ENCODE measurements at places on chromosomes 1 and 21.
A peak's percentile ranks its signal among the peaks of the same experiment; 100 is the strongest.

DNA sequence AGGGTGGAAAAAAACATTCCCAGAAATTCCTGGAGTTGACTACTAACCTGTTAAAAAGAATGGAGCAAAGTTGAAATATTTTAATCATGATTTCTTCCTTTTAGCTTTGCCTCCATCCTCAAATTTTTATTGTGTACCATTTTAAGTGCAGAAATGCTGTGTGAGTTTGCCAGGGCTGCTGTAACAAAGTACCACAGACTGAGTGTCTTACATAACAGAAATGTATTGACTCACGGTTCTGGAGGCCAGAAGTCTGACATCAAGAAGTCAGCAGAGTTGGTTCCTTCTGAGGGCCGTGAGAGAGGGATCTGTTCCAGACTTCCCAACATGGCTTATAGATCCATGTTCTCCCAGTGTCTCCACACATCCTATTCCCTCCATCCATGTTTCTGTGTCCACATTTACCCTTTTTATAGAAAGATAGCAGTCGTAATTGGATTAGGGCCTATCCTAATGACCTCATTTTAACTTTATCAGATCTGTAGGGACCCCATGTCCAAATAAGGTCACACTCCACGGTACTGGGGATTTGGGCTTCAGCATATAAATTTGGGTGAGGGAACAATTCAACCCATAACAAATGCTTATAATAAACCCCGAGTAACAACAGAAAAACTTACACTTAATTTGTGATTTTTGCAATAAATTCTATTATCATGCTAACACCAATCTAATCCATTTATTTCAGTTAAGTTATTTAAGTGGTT, 12.7 kb downstream of the SNX7 start:
- DNase-seq: no peak

DNA sequence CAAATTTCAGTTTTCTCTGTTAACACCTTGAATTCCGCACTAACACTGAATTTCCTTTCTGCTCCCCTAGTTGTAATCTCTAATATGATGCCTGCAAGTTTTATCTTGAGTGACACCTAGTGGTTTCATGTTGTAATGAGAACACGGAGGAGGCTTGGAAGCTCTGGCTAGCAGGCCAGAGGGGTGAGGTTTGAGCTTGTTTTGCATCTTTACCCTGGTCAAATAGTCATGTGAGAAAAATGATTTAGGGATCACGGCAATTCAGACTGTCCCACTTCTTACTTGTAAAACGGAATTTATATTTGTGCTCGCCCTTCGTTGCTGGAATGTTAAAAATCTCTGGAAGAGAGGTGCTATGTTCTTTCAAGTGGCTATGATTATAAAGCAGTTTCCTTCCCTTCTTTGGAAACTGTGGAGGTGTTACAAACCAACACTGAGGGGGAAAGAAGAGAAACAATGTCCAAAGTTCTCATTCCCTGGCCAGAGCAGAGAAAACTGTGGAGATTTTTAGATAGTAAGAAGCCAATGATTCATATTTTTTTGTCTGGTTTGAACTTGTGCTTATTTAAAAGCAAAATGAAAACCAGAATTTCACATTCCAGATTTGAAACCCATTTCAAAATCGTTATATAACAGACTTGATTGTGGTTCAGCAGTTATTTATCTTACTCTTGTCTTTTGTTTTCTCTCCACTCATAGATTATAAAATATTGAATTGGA, 5.3 kb upstream of the MROH9 start:
- DNase-seq: peak; percentile 3

DNA sequence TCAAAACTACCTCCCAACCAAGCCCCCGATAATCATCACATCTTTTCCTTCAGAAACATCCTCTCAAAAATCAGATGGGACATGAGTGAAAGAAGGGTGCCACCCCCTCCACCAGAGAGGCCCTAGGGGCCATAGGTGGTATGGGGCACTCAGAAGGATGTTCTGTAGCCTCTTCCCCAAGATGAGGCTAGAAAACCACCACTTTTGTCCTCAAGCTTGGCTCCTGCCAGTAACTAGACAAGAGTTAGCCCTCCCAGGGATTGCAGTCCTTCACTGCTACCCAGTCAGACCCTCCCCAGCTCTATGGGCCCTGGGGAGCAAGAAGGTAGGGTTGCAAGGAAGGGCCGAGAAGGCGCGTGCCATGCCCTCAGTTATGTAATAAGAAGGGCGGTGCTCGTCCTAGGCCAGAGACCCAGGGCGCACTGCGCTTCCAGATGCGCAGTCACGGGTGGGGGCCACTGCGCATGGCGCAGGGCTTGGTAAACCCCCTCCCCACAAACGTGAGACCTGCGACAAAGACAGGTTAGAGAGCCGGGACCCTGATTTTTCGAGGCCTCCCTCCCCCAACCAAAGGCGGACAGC, 69.7 kb downstream of the CD46 start:
- DNase-seq: no peak

DNA sequence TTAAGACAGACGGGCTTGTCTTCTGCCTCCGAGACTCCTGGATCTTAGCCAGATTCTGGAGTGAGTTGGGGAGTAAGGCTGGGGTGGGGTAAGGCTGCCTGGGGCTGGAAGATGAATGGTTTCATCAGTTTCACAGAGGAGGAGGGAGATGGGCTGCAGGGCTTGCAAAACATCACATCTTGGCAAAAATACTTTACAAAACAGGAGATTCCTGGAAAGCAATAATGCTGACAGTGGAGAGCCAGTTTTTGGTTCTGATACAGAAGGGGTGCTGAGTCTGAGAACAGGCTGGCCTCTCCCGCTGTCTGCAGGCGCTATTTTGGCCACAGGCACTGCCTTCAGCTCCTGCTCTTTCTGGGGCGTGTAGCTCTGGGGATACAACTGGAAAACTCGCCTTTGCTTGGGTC, 83.4 kb upstream of the KCNE2 start:
- no peak for DNase-seq

- no peak for DNase-seq
These were observed 90.5 kb downstream of the LEPR start for GRCh38 chr1:65510961-65511360.

DNA sequence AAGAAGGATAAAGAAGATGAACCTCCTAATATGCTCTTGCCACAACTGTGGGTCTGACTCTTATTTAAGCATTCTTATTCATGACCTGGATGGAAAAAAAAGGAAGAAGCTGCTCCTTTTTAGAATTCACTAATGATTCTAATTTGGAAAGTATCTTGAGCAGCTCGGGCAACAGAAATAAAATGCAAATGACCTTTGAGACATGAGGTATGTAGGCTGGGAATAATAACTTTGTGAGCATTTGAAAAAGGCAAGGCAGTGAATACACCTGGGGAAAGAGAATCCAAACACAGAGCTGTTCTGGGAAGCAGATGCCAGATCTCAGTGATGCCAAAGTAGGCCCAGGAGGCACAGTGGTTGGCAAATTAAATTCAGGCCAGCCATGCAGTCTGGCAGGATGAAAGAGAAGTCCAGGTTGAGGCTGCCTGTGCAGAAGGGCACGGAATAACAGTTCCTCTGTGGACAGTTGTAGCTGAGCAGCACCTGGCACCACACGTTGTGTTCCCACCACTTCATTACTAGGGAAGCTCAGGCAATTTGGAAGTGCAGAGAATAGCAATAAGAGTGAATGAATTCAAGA, 320.8 kb upstream of the ST6GALNAC5 start:
- DNase-seq: no peak

- DNase-seq: no peak
These were observed 3.5 kb upstream of the BSND start for GRCh38 chr1:54995013-54995760.

GRCh38 chr21:44291078-44291935, 5.6 kb downstream of the AIRE start:
- no peak for DNase-seq

DNA sequence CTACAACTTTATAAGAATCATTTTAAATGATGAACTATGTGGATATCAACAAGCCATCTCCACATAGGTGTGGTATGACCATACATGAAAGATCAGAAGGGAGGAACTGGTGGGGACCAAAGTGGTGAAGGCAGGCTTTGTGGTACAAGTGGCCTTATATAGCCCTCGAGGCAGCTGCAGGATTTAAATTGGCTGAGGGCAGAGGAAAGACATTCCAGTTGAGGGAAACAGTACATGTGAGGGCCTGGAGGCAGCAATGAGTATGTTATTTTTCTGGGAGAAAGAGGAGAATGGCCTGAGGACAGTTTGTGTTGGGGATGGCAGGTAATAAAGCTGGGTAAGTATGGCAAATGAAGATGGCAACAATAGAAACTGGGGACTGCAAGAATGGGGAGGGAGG, 17.1 kb downstream of the OSCP1 start:
- DNase-seq: no peak

DNA sequence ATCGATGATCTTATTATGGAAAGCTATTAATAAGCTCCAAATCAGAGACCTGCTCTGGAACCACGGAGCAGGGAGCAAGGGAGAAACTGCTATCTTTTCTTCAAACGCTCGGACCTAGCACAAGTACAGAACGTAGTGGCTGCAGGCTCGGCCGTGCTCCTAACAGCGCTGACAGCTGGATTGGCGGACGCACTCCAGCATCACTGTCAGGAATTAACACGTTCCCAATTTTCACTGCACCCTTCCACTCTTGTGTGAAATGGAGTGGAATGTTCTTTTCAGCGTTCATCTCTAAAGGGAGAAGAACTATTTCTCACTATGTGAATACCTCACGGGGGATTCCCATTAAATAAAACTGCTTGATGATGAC, 106.9 kb downstream of the ZNF281 start:
- DNase-seq: no peak

- no peak for DNase-seq
These were observed 29.1 kb upstream of the ZNF281 start for GRCh38 chr1:200438911-200439310.

DNA sequence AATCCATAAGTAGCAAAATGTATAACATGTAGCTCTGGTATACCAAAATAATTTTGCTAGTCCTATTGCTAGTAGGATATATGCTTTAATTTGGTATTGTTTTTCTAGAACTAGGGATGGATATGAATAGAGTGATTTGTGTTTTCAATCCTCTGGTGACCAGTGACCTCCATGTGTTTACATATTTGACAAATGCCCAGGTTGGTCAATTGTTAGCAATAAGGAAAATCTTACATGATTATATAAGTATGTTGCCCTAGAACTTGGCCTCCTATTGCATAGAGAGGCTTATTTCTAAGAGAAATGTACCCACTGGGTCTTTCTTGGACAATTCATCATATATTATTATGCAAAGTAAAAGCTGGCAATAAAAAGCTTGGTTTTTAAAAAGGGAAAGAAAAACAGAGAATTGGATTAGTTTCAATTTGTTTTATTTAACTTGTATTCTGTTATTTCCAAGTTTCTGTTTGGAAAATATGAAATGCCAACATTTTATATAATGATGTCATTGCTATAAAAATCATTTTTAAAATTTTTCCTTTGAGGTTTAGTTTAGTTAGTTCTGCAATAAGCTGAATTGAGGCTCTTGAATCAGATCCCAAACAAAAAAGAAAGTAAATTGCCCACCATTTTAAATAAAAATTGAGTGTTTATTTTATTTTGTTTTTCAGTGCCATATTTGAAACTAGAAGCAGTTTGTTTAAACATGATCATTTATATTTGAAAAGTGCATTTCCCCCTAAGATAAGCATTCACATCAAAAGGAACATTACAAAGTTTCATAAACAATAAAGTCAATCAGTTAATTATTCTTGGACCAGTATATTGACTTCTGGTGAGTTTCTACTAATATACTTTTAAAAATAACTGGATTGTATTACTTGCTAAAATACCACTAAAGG, 210.9 kb downstream of the ZC3H11B start:
- no peak for DNase-seq

DNA sequence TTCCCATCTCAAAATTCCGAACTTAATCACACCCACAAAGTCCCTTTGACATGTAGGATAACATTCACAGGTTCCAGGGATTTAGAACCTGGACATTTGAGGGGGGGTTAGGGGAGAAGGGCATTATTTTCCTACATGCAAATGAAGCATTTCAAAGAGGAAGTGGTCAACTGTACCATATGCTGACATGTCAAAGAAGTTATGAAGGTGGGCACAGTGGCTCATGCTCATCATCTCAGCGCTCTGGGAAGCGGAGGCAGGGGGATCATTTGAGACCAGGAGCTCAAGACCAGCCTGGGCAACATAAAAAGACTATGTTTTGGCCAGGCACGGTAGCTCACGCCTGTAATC, 35.7 kb downstream of the PTP4A2 start:
- DNase-seq: no peak

DNA sequence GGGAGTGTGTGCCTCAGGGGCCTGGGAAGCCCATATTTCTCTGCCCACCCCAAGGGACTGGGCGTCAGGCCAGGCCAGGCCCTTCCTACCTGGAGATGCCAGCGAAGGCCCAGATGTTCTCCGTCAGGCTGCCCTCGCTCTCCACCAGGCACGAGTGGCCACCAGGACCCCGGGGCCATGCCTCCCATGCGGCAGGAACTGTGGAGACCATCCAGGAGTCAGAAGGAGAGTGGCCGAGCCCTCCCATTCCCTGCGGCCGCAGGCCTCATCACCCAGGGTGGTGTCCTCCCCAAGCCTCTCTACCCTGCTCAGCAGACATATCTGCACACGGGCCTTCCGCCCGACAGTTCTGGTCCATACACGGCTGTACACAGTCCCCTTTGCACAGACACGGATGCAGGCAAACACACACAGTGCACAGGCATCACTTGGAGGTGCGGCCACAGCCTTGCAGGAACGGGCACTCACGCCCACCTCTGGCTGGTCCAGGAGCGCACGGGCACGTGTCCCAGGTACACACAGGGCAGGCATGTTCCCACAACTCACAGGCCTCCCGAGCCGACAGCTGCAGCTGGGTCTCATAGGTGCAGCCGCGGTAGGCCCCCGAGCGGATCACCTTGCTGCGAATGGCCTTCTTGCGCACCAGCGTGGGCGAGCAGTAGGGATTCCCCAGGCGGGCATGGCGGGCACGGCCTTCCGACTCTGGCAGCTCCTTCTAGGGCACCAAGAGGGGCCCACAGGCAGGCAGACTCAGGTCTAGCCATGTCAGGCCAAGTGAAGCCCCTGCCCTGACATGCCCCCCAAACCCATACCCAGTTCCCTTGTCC, 5.9 kb upstream of the KIF17 start:
- DNase-seq: no peak

- no peak for DNase-seq
These were observed 109.3 kb downstream of the RUNX1 start for GRCh38 chr21:34939673-34940331.
